Stimulated activated CD4-positive, alpha-beta T cell treated with anti-CD3 and anti-CD28 coated beads, Interleukin-1b, Interleukin-23, amount 100 ng/mL, for 24 hours (primary cell): ENCODE measurements at places on chromosomes 2 and 18.

DNA sequence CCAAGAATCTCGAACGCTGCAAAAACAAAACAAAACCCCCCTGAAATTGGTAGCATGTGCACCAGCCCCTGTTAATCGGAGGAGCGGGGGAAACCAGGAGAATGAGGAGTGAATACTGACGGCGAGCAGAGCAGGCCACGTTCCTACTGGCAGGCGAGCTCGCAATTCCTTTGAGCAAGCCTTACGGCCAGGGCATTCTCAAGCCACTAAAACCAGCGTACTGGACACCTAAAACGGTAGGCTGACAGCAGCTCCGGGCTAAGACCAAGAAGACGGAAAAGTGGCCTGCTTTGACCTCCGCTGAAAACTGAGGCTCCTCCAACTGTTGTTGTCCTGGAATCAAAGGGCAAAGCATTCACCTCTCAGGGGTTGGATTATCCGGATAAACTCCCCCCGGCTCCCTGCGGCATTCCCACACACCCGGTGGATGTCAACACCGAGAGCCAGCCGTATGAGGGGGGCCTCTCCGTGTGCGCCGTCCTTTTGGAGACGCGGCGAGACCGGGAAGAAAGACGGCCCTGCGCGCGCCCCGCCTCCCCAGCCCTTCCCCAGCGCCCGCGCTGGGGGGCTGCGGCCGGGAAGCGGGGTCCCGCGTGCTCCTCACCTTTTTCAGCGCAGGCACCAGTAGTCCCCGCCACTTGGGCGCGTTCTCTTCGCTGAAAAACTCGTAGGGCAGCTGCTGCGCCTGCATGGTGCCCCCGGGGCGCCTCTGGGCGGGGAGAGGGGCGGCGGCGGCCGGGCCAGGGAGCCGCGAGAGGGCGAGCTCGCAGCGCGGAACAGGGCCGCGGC lies 925 bp downstream of the SOS1 start:
- peak; percentile 42 for DNase-seq

DNA sequence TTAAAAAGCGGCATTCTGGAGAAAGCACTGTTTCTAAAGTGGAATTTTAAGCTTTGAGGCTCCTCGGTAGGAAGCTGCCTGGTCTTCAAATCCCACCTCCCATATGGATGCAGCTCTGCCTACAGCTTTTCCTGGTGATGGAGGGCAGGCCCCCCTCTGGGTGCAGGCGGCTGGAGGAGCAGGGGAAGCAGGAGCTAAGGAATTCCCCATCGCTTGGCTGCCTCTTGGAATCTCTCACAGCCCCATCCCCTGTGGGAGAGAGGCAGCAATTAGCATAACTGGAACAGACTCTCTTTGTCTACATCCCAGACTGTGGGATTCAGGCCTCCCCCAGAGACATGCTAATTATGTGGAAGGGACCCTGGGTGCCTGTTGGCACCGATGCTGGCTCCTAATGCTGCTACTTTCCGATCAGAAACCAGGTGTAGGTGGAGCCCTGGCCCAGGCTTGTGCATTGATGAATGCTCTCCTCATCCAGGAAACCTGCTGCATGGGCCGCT lies 51.3 kb downstream of the LIPG start:
- no peak for DNase-seq

- peak; percentile 48 for DNase-seq
Measured at GRCh38 chr18:76374330-76375281, 120.4 kb downstream of the ZNF516 start.

- no peak for DNase-seq
Measured at GRCh38 chr2:126543081-126543480, 112.9 kb upstream of the GYPC start.

- no peak for DNase-seq
Measured at GRCh38 chr2:152523091-152523490, 188.1 kb downstream of the FMNL2 start.

- no peak for DNase-seq
Measured at GRCh38 chr2:12824351-12824777, 107.6 kb downstream of the TRIB2 start.
